ENCODE measurements at places on chromosomes 11 and 22. TPM values are rescaled to one million over a fixed set of nuclear protein-coding genes. Genes with fewer than 3 reads are reported as not detected.

Gene VSIG10L2
- not detected for total RNA-seq

Gene ART5
- not detected for total RNA-seq

Gene MYO18B
- 0.14 TPM for total RNA-seq

Gene GALNT18
- total RNA-seq = 4.7 TPM

Gene SLC22A12
- not detected for total RNA-seq

Gene MOGAT2
- not detected for total RNA-seq

Gene CSNK2A3
- total RNA-seq = 1.8 TPM

Gene ANGPTL5
- not detected for total RNA-seq

Gene OR52A1
- not detected for total RNA-seq
